Inflammatory macrophage treated with lipopolysaccharide for 1 hour (primary cell): ENCODE measurements at places on chromosomes 16 and 17.

DNA sequence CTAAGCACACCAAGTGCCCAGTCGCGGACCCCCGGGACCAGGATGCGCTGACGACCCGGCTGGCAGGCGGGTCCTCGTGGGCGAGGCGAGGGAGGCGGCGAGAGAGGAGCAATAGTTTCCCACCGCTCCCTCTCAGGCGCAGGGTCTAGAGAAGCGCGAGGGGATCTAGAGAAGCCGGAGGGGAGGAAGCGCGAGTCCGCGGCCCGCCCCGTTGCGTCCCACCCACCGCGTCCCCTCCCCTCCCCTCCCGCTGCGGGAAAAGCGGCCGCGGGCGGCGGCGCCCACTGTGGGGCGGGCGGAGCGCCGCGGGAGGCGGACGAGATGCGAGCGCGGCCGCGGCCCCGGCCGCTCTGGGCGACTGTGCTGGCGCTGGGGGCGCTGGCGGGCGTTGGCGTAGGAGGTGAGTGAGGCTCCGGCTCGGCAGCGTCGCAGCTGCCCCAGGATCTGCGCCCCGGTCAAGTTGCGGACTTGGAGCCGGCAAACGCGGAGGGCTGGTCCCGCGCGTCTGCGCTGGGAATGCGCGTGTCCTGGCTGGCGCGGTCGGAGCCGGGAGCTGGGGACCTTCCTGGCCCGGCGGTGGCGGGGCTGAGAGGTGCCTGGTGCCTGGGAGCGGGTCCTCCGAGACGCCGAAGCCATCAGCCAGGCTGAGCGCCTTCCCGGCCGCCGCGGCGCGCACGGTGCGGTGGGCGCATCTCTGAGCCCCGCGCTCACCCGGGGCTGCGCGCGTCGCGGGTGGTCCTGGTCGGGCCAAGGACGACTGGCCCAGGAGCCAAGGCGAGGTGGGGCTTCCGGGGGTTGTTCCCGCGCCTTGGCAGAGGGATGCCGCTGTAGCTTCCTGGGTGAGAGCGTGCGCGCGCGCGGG, at the start of gene ITGB3:
TSS of gene ITGB3 (plus strand) at position 287 of the 862 bp plus-strand sequence. CDS start at position 322, 35 bp downstream.
- peak; percentile 42 for DNase-seq

DNA sequence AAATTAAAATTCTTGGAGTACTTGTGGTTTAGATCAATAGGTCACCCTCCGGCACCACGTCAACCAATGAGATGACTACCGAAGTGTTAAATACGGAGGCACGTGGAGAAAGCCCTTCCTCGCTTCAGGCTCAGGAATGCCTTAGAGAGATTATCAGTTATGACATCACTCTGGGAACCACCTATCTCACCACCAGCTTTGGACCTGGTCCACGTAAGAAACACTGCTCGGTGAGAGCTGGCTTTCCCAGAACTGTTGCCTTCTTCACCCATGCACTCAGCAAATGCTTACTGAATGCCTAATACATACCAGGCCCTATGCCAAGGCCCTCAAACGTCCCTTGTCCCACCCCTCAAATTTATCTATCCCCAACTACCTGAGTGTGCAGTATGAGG, 71.3 kb downstream of the SMG6 start:
- no peak for DNase-seq

GRCh38 chr17:78539781-78540180, 37.4 kb downstream of the DNAH17 start:
- no peak for DNase-seq

- DNase-seq: no peak
Measured at GRCh38 chr17:20086416-20087076, 77.4 kb downstream of the SPECC1 start.

- peak; percentile 47 for DNase-seq
Measured at GRCh38 chr16:80804056-80804525, 307 bp downstream of the CDYL2 start.

GRCh38 chr17:19313746-19314651, 48.5 kb downstream of the B9D1 start:
- DNase-seq: no peak

DNA sequence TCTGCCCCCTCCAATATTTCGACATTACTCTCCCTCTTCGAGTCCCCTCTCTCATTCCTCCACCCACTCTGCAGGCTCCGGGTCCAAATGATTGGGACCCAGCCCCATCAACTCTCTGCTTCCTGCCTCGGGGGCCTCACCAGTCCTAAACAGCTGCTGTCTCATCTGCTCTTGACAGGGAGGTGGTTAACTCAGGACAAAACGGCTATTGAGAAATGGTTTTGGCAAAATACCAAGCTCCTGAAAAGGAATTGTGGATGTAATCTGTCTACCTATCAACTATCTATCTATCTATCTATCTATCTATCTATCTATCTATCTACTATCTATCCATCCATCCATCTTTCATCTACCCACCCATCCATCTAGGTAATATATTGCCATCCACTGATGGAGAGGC, 2.2 kb downstream of the CD300H start:
- no peak for DNase-seq

DNA sequence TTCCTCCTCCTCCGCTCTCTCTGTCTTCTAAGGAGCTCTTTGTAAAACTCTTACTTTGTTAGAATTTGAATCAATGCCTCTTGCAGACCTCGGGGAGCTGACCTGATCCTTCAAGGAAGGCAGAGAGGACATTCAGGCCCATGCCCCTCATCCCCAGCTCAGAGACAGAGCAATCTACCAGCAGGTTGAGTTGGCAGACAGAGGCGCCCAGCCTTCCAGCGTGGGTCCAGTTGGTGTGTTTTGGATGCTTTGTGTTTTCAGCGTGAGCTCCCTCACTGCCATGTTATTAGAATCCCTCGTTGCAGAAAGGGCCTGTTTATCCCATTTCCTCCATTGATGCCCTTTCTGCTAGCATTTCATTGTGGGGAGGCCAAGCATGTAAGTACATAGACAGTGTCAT, 167.1 kb downstream of the CMIP start:
- DNase-seq: no peak

- DNase-seq: peak; percentile 66
Measured at GRCh38 chr17:61409301-61410112, 9.9 kb downstream of the TBX2 start.

- DNase-seq: no peak
Measured at GRCh38 chr17:16463358-16464302, 28.4 kb downstream of the LRRC75A start.

- peak; percentile 50 for DNase-seq
Measured at GRCh38 chr16:12010388-12011251, 34.1 kb downstream of the SNX29 start.

DNA sequence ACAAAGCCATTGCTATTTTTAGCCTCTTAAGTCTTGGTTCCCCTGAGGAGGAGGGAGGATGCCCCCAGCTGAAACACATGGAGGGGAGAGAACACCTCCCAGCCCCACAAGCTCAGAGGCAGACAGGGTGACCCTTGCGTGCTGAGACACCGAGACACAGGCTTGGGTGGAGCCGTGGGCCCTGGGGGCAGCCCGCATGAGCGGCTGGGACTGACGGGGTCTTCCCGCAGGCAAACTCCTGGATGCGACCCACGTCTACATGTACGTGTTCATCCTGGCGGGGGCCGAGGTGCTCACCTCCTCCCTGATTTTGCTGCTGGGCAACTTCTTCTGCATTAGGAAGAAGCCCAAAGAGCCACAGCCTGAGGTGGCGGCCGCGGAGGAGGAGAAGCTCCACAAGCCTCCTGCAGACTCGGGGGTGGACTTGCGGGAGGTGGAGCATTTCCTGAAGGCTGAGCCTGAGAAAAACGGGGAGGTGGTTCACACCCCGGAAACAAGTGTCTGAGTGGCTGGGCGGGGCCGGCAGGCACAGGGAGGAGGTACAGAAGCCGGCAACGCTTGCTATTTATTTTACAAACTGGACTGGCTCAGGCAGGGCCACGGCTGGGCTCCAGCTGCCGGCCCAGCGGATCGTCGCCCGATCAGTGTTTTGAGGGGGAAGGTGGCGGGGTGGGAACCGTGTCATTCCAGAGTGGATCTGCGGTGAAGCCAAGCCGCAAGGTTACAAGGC, 9.8 kb downstream of the SLC16A3 start:
- DNase-seq: peak; percentile 85

DNA sequence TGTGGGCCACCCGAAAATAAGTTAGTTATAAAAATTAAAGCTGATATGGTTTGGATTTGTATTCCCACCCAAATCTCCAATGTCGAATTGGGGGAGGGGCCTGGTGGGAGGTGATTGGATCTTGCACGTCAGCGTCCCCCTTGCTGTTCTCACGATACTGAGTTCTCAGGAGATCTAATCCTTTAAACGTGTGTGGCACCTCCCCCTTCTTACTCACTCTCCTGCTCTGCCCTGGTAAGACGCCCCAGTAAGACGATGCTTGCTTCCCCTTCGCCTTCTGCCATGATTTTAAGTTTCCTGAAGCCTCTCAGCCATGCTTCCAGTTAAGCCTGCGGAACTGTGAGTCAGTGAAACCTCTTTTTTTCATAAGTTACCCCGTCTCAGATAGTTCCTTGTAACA, 35.4 kb downstream of the SYCE1L start:
- no peak for DNase-seq
